ENCODE measurements at places on chromosomes 4 and X.

DNA sequence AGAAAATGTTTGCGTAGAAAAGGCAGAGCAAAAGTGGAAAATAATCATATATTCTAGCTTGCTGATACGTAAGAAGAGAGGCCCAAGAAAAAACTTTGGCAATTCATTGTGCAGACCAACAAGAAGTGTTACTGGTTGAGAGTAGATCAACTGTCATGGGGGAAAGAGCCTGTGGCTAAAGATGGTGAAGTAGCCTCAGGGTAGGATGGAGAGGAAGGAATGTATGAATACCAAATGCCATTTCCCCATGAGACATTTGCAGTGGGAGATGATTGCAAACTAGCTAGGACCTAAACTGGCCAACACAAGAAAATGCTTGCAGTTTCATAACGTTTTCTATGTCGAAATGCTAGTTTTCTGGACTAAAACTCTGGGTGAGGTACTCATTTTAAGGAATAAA, 47.7 kb upstream of the ADGRL3 start:
- no peak for DNase-seq

DNA sequence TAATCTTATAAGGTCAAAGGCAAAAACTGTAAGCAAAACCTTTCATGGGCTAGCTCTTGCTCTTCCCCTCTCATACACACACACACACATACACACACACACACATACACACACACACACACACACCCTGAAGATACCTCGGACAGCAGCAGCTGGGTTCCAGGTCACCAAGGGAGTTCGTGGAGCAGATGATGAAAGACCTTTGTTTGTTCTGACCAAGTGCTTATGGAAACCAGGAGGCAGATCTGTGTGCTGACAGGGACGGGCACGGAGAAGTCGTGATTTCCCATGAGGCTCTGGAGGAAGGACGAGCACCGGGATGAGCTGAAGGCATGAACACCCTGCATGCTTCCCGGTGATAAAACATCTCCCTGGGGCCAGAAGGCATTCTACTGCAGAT, 35.4 kb upstream of the CRMP1 start:
- no peak for DNase-seq

- no peak for DNase-seq
These were observed 140.6 kb upstream of the GPC4 start for GRCh38 chrX:133555782-133556458.

GRCh38 chrX:72735561-72735960, 21.5 kb upstream of the PHKA1 start:
- no peak for DNase-seq

DNA sequence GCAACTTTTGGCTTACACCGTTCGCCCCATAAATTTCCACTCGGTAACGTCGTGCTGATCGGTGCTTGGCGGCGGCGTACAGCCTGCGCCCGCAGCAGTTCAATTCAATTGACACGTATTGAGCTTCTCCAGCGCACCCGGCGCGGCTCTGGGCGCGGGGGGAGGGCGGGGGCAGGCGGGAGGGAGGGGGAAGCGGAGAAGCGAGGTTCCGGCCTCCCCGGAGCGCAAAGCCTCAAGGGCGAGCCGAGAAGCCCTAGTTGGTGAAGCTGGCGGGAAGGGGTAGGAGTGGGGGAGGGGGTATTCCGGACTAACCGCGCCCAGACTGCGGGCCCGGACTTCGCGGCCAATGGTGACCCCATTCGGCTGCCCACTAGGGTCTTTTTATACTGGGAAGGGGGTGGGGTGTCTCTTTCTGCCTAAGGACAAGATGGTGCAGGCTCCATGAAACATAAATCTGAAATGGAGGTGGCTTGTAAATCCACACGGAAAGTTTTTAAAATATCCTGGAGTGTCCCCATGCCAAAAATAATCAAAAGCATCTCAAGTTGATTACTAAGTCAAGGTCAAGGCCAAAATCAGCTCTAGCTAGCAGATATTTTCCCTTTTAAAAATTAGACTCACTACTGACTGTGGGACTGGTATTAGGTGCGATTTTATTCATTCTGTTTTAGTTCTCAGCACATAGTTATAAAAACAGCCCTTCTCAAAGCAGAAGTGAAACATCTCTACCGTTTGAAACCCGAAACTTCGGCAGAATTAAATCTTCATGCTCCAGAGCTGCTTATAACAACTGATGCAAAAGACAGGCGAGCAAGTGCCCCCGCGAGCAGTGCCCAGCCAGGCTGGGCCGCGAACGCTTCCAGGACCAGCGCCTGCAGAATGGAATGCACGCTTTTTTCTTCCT, 1.5 kb upstream of the BCOR start:
- no peak for DNase-seq

GRCh38 chr4:128800284-128800683, 9.2 kb upstream of the JADE1 start:
- DNase-seq = no peak

All from astrocyte of the cerebellum (primary cell).